NCI-H1105 treated with DMSO at 0.1 percent for 48 hours (cell line): ENCODE measurements at places on chromosomes 13 and 19.

- DNase-seq, result no peak
Observed at GRCh38 chr19:46408664-46409039, 4.7 kb downstream of the CCDC8 start.

- DNase-seq, result no peak
Observed at GRCh38 chr19:44007473-44007872, 4.7 kb downstream of the ZNF230 start.

GRCh38 chr13:94327318-94327717 is 152.2 kb downstream of the DCT start:
- no peak for DNase-seq

DNA sequence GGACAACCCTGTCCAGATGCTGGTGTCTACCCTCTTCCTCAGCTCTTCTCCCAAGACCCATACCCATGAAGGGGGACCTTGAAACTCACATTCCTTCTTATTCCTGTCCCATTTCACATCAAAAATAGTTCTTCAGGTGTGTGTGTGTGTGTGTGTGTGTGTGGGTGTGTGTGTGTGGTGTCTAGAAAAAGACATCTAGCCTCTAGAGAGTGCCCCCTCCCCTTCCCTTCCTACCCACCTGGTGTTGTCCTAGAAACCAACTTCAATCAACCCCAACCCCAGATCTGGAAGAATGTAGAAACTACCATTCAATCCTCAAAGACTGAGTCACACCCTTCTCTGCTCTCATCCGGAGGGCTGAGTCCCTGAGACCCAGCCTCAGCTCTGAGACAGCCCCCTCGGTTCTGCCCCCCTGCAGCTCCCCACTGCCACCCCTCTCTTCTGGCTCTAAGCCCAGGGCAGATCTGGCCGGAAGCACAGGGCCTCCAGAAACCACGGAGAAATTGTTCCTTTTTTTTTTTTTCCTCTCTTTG is 3.5 kb downstream of the KCNN4 start:
- DNase-seq, result peak; percentile 84

- DNase-seq, result no peak
Observed at GRCh38 chr13:96762876-96763275, 231.4 kb downstream of the OXGR1 start.

DNA sequence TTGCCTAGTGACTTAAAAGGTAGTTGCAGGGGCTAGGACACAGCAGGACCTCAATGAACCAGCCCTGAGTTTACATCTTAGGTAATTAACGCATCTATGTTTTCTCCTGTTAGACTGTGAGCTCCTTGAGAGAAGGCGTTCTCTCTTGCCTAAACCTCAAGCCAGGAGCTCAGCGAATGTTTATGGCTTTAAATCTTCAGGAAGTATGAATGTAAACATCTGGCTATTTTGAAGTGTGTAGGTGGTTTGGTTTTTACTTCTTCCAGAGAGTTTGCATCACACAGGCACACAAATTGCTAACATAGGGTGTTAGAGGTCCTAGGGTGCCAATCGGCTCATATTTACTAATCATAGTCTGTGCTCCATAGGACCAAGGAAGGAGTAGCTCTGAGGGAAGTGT is 387.7 kb upstream of the ZNF507 start:
- no peak for DNase-seq

DNA sequence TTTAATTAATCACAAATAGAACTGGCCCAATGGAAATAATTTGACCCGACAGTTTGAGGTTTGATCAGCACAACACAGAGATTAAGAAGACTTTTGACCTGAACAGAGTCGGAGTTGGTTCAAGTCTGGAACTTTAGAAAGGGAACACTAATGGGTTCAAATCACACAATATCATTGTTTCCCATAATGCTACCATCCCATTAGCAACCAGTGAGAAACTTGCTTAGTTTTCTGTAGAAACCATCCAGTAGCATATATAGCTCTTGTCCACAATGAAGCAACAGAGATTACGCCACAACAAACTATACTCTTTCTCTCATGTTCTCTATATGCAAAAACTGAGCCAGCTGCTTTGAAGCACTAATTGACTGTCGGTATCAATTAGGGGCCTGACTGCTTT is 376.9 kb upstream of the SPRY2 start:
- DNase-seq, result no peak

DNA sequence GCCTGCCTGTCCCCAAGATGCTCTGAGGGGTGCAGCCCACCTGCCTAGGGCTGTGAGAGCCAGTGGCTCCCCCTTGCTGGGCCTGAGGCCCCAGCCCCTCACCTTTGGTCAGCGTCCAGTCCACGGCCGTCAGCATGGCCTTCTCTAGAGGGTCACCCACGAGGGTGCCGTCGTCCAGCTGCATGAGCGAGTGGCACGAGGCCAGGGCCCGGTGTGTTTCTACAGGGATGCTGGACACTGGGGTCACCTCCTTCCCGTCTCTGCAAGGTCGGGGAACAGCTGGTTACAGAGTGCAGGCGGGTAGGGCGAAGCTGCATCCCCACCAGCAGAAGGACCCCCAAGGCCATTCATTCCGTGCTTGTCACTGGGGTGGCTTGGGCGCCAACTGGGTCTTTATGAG is 9.0 kb downstream of the ATP13A1 start:
- DNase-seq, result no peak

- DNase-seq, result no peak
Observed at GRCh38 chr13:97228850-97229521, 6.9 kb downstream of the MBNL2 start.

GRCh38 chr19:13633109-13633508 is 126.8 kb upstream of the CACNA1A start:
- DNase-seq, result peak; percentile 99

- no peak for DNase-seq
Observed at GRCh38 chr13:36430247-36431203, 1.8 kb upstream of the CCNA1 start.

DNA sequence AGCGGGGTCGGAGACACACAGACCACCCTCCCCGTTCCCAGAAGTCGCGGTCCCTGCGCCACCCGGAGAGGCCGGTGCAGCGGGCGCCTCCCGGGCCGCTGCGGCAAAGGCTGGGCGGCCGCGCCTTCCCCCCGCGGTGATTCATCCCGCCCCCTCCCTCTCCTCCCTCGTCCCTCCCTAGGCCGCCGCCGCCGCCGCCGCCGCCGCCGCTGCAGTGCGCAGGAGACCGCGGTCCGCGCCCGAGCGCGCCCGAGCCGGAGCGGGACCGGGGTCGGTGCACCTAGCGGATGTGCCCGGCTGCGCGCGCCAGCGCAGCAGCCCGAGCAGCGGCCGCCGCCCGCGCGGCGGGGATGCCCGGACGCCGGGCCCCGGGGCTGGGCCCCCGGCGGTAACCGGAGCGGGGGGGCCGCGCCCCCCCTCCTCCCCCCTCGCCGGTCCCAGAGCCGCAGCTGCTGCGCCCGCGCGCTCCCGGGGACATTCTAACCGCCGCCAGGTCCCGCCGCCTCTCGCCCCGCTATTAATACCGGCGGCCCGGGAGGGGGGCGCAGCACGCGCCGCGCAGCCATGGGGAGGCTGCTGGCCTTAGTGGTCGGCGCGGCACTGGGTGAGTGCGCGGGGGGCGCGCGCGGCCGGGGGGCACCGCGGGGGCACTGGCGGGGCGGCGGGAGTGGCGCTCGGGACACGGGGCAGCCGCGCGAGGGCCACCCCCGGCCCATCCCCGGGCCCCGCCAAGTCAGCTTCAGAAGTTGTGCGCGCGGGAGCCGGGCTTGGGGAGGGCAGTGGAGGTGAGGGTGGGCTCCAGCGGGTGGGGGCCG is at the start of gene SCN1B:
SCN1B (plus strand) TSS at position 214 of the 815 bp plus-strand sequence; CDS start at position 565, 351 bp downstream.
- DNase-seq, result peak; percentile 31

GRCh38 chr19:5931251-5931650 is 17.2 kb downstream of the CAPS start:
- DNase-seq, result no peak

GRCh38 chr13:111216166-111216960 is 101.3 kb downstream of the ARHGEF7 start:
- DNase-seq, result peak; percentile 79

GRCh38 chr13:95035311-95036109 is 265.7 kb downstream of the ABCC4 start:
- no peak for DNase-seq

- no peak for DNase-seq
Observed at GRCh38 chr13:113557013-113557412, 27.5 kb upstream of the TFDP1 start.

- DNase-seq, result no peak
Observed at GRCh38 chr13:66994517-66995202, 235.5 kb downstream of the PCDH9 start.

DNA sequence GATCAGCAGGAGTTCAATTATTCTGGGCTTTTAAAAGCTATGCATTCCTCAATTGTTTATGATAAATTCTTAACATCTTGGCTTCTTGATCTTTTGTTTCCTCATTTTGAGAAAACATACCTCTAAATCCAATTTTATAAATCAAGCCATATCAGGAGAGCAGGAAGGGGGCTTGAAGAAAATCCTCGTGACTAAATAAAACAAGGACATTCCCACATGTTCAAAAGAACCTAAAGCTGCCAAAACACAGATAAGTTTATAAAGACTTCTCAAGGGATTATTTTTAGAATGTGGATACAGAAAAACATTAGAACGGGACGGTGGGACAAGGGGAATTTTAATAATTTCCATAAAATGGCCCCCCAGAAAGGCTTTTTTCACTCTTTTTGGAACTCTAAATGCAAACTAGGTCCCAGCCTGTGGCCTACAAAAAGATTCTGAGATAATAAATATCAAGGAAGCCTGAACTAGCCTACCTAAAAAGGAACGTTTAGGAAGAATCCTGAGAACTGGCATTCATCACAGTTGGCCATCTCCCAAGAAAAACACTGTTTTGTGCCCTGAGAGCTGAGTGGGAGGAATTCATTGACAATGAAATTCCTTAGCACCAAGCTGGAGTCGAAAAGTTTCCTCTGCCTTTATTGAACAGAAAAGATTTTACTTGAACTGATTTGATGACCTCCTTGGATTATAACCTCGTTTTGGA is 30.1 kb downstream of the ZAR1L start:
- no peak for DNase-seq

- no peak for DNase-seq
Observed at GRCh38 chr13:107351305-107351704, 783.4 kb upstream of the ARGLU1 start.

- DNase-seq, result no peak
Observed at GRCh38 chr13:76696370-76696769, 189.8 kb downstream of the KCTD12 start.

GRCh38 chr19:801861-802497 is 4.7 kb downstream of the PTBP1 start:
- DNase-seq, result no peak
